ENCODE measurements at places on chromosomes 12 and 14.

- DNase-seq, result no peak
Observed at GRCh38 chr12:102429211-102430154, 50.9 kb downstream of the IGF1 start.

- no peak for DNase-seq
Observed at GRCh38 chr12:55741931-55742680, 816 bp upstream of the GDF11 start.

DNA sequence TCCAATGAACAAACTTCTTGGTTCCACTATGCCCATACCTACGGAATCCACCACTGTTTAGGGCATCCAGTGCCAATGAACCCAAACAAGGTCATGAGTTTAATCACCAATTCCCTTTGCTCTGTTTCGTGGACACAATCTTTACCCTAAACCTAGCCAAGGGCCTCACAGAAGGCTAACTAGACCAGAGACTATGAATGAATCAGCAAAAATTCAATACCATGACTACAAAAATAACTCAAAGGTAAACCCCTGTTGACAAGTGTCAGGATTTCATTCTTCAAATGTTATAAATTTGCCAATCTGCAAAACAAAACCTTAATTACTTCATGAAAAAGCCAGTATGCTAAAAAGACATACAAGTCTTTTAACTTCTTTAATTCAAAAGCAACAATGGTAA, 96.7 kb downstream of the CEP128 start:
- DNase-seq, result no peak

- peak; percentile 19 for DNase-seq
Observed at GRCh38 chr12:65278576-65279368, at the start of gene MSRB3. MSRB3 (plus strand) TSS chr12:65278683; CDS start chr12:65308580, 29,897 bp downstream.

GRCh38 chr14:71933001-71933587, 865 bp downstream of the RGS6 start:
- no peak for DNase-seq

DNA sequence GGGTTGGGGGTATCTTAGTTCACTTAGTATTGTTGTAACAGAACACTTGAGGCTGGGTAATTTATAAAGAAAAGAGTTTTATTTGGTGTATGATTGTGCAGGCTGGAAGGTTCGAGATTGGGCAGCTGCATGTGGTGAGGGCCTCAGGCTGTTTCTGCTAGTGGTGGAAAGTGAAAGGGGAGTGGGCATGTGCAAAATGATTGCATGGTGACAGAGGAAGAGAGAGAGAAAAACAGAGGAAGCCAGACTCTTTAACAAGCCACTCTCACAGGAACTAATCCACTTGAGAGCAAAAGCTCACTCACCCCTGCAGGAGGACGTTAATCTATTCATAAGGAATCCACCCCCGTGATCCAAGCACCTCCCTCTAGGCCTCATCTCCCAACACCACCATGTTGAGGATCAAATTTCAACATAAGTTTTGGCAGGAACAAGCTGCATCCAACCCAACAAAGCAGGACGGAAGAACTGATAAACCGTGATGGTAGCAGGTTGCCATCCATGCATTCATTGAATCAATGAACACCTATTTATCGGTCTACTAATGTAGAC, 165.0 kb upstream of the GZMB start:
- DNase-seq, result no peak

DNA sequence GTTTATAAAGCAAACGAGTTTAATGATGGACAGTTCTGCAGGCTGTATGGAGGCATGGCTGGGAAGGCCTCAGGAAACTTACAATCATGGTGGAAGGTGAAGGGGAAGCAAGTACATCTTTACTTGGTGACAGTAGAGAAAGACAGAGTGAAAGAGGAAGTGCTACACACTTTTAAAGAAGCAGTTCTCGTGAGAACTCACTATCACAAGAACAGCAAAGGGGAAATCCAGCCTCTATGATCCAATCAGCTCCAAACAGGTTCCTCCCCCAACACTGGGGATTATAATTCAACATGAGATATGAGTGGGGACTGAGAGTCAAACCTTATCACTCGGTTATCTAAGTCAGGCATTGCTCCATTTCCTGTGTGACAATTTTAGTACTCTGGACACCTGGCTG, 189.9 kb upstream of the CNTN1 start:
- DNase-seq, result no peak

GRCh38 chr12:88793096-88793495, 212.8 kb upstream of the KITLG start:
- no peak for DNase-seq

DNA sequence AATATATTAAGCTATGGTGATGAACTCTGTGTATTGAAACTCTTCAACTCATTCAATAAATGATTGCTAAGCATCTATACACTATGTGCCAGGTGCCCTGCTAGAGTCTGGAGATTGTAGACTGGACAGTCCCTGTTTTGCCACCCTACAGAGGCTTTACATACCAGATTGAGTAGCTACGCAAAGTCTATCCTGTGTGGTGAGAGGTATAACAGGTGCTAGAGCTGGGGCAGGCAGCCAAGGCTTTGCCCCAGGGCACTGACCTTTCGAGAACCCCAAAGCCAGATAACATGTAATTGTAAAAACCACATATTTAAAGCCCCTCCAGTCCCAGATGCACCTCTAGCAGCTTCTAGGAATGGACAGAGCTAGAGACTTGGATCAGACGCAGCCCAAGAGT, 52.8 kb downstream of the PPM1H start:
- no peak for DNase-seq

GRCh38 chr12:126389220-126389841, 1324.1 kb downstream of the AACS start:
- no peak for DNase-seq

GRCh38 chr14:79735121-79735520, 476.2 kb downstream of the DIO2 start:
- DNase-seq, result no peak

DNA sequence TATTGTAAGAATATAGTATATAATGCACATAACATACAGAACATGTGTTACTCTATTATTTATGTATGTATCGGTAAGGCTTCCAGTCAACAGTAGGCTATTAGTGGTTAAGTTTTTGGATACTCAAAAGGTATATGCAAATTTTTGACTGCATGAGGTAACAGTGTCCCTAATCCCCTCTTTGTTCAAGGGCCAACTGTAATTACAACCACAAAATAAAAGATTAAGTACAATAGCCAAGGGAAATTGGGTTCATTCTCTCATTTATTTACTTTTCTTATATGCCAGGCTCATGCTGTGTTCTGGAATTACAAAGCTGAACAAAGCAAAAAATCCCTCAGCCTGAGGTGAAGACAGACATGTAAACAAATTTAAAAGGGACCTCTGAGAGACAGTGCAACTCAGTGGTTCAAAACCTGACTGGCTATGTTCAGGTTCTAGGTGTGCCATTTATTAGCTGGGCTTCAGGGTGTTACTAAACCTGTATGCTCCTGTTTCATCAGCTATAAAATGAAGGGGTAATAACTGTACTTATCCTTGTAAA, 43.4 kb upstream of the TSPAN8 start:
- no peak for DNase-seq

DNA sequence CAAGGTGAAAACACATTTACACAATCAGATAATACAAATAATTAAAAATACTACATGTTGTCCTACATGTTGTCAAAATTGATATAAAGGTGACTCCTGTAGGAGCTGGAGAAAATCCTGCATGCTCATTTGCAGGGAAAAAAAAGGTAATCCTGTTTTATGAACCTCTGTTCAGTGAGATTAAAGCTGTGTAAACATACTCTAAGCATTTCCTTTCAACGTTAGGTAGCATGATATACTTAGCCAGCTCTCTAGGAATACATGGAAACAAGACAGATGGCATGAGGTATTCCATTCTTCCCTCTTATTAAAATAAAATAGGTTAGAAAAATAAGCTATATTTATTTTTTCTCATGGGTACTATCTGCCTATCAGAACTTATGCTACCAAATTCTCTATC, 635.7 kb upstream of the FLRT2 start:
- DNase-seq, result no peak

DNA sequence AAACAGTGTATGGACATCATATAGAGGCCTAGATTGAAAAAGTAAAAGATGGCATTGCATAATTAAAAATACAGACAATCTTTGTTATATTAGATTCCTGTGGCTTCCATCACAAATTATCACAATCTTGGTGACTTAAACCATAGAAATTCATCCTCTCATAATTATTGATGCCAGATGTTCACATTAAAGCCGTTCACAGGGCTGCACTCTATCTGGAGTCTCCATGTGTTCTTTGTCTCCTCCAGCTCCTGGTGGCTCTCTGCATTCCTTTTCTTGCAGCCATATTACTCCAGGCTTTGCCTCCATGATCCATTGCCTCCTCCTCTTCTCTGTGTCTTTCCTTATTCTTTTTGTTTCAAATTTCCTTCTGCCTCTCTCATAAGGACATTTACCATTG, 875.7 kb upstream of the USP15 start:
- no peak for DNase-seq

GRCh38 chr12:58452546-58452945, 467.8 kb downstream of the LRIG3 start:
- DNase-seq, result no peak

DNA sequence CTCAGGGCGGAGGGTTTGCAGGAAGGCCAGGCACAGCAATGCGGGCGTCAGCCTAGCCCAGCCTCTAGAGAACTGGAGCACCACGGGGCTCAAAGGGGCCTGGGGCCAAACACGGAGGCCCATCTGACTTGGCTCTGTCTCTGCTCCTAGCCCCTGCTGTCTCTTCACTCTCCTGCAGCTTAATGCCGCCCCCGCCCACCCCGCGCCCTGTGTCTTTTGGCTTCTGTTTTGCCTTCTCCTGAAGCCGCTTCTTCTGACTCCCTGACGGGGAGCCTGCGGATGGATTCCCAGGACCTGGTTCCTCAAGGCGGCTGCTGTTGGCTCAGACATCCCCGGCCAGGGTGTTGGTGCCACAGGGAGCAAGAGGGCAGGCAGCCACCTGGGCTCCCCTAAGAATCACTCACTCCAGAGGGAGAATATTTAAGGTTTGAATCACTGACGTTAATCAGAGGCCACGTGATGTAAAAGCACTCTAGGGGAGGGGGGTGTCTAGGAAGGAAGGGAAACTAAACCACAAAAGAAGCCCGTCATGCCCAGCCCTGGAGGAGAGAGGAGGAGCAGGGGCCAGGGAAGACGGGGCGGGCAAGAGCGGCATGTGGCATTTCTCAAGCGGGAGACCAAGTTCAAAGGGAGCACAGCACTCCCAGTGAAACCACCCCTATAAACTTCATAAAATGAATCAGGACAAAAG, 36.9 kb upstream of the PRMT8 start:
- no peak for DNase-seq

DNA sequence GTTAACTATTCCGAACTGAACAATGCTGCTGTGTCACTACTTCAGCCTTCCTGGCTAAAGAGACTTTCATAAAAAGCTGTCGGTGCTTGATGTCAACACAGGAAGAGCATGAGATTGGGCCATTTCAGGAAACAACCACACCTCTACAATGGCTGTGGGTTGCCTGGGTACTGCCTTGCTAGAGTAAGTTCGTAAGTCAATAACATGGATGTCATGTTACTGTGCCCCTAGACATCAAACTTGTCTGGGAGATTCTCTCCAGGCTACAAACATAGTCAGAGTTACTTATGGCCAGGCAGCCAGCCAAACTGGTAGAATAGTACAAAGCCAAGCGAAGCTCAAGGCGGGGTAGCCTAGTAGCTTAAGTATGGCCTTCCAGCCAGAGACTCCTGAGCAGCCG, 23.1 kb downstream of the MAX start:
- peak; percentile 22 for DNase-seq

- DNase-seq, result no peak
Observed at GRCh38 chr12:104490850-104491249, 34.1 kb downstream of the CHST11 start.

GRCh38 chr12:124188561-124189405, 106.1 kb upstream of the RFLNA start:
- DNase-seq, result no peak

DNA sequence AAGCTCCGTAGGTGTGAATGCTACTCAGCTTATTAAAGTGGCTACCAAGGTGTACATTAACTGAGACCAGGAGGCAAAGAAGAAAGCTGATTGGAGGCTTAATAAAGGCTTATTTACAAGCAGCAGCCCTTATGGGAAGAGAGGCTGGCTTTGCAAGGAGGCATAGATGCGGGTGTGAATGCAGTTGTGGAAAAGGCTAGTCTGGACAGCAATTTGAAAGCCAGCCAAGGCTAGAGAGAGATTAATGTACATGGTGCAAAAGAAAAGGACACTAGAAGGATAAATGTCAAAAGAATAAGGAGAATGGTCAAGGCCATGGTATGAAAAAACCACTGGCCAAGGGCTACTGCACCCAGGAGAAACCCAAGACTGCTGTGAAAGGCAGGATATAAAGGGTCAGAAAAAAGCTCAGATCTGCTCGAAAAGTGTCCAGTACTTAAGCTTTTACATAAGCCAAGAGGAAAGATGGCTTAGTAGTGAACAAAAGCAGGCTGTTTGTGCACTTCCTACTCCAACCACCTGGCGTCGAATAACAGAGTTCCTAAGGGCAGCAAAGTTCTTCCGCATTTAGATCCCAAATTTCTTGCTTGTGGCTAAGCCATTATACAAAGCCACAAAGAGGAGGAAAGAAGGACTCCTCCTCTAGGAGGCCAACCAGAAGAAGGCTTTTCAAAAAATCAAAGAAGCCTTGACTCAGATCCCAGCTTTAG, 24.0 kb downstream of the KLRK1 start:
- DNase-seq, result no peak

DNA sequence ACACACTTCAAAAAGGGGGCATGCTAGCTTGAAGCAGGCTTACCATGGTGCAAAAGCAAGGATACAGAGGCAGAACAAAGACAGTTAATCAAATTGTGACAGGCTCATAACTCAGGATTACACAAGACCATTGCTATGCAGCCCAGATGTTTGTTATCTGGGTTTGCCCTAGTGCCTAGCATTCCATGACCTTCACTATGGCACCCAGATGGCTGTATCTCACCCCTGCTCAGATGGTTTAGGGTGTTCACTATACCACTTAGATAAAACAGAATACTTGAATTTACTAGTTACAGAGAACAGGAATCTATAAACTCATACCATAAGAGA, 56.2 kb downstream of the SDR9C7 start:
- DNase-seq, result no peak

DNA sequence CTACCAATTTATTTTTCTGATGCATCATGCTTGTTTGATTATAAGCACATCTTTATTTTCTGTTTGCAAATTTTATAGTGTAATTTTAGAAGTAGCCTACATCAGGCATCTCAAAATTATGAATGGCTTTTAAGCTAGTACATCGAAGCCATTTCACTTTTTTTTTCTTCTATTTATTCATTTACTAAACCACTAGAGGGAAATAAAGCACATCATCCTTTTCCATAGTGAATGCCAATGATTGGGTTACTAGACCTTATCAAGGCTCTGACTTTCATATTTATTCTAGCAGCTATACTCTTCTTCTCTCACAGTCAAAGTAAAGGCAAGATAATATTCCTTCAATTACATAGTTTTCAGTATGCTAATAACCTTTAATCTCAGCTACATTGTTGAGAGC, 736.4 kb upstream of the LRFN5 start:
- DNase-seq, result no peak

GRCh38 chr12:100359248-100359647, 2.4 kb downstream of the SLC17A8 start:
- DNase-seq, result no peak

DNA sequence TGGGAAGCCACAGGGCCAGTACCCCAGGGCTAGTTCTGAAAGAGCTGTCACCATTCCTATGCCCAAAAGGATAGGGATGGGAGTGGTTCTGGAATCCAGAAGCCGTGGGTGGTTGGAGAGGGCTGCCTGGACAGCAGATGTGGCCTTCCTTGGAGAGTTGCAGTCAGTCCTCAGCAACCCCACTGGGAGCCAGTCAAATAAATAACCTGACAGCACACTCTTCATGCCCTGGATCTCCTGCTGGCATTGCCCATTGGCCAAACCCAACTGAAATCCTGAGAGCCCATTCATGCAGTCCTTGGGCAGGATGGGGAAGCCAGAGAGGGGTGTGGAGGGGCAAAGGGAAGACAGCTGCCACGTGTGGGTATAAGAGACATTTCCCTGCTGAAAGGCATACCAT, 128.2 kb downstream of the PTPN11 start:
- DNase-seq, result no peak

All from activated CD4-positive, alpha-beta T cell treated with anti-CD3 and anti-CD28 coated beads, Interleukin-2, amount 10 ng/mL, durations not matched to agents 7 days and 5 days (primary cell).